Right ventricle myocardium superior (tissue), 1 donor: ENCODE measurements at places on chromosomes 4 and X.

GRCh38 chrX:9465380-9466123, 694 bp downstream of the TBL1X start:
- peak; percentile 49 for DNase-seq

DNA sequence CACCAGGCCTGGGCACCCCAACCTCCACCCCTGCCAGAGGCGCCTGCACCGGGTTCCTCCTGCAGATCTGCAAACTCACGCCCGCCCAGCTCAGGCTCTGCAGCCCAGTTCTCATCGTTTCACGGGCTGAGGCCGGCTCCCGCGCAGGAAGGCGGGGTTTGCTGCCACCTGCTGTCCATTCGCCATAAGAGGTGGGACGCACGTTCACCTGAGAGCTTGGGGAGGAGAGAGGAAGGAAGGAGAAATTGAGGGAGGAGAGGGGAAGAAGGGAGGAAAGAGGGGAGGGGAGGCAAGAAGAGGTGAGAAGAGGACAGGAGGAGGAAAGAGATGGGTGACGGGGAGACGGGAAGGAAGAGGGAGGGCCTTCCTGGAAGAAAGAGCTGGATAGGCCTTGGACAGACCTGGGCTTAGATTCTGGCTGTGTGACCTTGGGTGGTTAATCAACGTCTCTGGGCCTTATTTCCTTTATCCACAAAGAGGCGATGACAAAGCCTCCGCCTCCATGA, 114.5 kb downstream of the ADRA2C start:
- peak; percentile 78 for DNase-seq

GRCh38 chrX:49176421-49177326, 5.0 kb downstream of the PLP2 start:
- DNase-seq: peak; percentile 57

DNA sequence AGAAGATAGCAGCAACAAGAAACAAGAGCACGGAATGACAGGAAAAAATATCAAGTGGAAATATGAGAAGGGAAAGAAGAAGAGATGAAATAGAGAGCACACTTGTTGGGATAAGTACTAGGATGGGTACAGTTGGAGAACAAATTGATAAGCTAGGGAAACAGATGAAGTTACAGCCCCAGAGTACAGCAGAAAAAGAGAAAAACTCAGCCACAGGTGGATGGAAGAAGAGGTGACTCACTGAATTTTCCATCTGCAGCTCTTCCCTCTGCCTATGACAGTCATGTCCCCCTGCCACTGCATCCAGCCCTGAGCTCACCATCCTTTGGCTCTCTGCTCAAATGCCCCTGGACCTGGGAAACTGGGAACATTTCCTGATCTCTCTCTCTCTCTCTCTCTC, 209.0 kb downstream of the BCOR start:
- DNase-seq: no peak

DNA sequence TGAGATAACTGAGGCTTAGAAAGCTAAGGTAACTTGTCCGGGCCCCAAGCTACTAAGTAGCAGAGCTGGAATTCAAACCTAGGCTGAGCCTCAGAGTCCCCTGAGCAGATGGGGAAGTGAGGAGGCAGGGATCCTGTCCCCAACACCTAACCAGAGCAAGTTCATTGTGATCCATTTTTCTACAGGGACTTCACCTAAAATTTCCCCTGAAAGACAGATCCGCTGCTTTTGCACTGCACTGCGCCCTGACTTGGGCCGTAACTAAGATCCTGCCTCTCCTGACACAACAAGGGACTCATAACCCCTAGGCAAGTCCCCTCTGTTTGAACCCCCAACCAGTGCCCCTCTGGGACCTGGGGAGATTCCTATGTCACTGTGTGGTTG, 25.6 kb upstream of the MTM1 start:
- DNase-seq: no peak

GRCh38 chrX:20383477-20383876, 116.8 kb upstream of the RPS6KA3 start:
- DNase-seq: no peak

DNA sequence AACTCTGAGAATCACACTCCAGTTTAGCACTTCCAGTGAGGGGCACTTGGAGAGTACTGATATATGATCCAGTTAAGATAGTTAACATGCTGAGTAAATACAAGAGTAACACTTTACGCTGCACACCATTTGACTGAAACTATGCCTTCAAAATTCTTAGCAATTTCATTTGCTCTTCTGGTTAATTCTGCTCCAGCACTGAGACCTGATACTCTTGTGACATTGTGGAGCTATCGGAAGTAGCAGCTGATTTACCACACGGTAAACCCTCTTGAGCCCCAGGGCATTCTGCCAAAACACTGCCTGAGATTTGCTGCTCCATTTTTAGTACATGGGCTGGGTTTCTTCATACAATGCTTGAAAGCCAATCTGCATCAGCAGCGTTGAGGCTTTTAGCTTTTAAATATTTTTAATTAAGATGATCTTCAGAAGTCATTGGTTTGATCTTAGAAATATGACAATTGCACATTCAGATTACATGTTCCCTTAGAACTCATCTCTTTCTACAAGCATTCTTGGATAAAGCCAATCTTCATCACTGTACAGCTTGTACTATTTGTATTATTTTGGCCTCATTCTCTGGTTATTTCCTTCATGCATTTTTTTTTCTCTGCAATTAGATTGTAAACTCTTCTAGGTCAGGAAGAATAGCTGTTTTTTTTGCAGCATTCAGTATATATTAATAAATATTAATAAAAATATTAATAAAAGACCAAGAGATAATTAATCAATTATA, 67.8 kb upstream of the ETNPPL start:
- DNase-seq: peak; percentile 72

- no peak for DNase-seq
Measured at GRCh38 chr4:165994701-165995100, 121.7 kb downstream of the TLL1 start.

- no peak for DNase-seq
Measured at GRCh38 chrX:17608888-17609287, 128.4 kb upstream of the SCML1 start.

DNA sequence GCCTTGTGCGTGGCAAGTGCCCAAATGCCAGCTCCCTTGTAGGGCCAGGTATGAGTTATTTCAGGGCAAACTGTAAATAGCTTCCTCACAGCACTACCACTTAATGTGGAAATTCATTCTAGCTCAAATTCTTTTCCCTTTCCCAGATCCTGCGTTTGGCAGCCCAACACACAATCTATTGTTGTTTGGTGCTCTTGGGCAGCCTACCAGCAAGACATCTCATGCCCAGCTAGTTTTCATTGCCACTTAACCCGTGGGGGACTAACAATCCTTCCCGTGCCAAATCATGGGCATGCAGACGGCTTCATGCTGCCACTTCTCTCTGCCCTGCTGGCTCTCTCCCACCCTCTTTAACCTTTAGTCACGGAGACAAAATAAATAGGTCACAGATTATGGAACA, 454.2 kb downstream of the GRIA2 start:
- DNase-seq: no peak

- no peak for DNase-seq
Measured at GRCh38 chrX:41722816-41723618, 964 bp upstream of the GPR82 start.

DNA sequence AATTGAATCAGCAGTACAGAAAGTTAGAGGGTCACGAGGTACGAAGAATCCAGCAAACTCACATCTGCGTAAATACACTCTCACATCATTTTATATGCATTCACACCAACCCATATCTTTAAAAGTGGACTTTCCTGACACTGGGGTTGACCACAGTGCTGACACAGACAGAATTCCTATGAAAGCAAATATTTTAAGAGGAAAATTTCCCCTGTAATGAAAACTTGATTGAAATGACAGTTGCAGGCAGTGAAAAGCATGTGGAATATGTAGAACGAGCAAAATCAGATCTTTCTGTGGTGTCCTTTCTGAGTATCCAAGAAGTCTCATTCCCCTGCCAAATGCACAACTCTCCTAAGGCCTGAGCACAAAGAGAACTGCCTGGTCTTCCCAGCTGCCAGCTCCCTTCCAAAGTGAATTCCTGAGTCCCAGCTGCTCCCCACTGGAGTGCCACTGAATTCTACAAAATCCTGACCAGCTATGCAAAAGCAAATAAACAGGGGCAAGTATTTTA, 50.5 kb upstream of the FAM9C start:
- DNase-seq: no peak

GRCh38 chr4:165115301-165115700, 2.6 kb upstream of the TMEM192 start:
- DNase-seq: no peak

- DNase-seq: no peak
Measured at GRCh38 chr4:41590591-41590990, 52.6 kb downstream of the LIMCH1 start.

GRCh38 chrX:39969099-39969818, 128.5 kb downstream of the BCOR start:
- no peak for DNase-seq

DNA sequence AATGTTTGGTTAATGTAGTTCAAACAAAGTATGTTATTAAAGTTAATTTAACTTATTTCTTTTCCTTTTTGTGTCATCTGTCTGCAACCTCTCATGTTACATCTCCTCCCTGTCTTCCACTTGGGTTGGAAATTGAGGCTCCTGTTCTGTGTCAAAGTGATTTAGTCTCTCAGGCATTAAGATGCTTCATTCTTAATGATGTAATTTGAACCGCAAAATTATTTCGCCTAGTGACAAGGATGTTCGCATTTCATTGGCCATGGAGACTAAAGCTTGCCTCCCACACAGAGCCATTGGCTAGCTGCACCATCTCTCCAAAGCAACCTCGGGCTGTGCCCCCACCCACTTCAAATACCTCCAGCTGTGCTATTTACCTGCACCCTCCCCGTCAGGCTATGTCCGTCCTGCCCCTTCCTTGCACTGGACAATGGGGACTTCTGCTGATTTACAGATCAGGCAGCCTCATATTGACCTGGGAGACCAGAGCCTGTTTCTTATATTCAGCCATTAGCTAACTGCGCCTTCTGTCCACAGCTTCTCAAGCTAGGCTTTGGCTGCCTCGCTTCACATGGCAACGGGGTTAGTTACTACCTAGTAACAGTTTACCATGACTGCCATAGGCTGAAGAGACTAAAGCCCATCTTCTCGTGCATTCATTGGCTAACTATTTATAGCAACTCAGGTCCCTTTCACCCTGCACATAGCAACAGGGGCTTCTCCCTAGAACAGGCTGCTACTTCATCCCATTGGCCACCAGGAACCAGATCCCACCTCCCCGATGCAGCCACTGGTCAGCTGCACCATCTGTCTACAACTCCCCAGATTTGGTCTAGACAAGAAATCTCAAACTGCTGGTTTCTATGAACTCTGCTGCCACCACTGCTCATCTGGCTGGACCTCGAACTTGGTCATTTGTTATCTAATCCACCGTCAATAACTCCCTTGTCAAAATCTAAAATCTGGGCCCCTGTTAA, 8.6 kb upstream of the ZNF157 start:
- peak; percentile 81 for DNase-seq

GRCh38 chr4:55546756-55547465, at the start of gene CLOCK:
TSS of gene CLOCK (minus strand) at chr4:55546909. CDS start at chr4:55482785, 64,124 bp downstream.
- DNase-seq: peak; percentile 93

DNA sequence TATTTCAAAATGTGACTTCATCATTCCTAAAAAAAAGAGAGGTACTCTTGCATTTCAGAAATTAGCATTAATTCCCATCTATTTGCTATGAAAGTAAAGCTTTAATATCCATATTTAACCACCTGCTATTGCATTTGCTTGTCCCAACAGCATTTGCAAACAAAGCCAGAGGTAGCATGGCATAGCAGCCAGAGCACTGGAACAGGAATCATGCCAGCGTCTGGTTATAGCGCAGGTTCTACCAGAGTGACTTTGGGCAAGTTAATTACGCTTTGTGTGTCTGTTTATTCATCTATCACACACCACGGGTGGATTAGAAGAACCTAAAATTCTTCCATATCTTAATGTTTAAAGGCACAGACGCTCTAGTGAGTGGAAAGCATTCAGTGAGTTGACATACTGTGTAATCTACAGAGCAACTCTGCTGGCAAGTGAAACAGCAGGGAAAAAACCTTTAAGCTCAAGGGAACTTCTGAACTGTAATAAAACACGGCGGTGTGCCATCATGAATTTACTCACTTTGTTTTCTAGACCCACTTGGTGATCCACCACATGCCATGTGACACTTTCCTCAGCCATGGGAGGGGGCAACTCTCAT, 76.6 kb upstream of the QRFPR start:
- DNase-seq: no peak

DNA sequence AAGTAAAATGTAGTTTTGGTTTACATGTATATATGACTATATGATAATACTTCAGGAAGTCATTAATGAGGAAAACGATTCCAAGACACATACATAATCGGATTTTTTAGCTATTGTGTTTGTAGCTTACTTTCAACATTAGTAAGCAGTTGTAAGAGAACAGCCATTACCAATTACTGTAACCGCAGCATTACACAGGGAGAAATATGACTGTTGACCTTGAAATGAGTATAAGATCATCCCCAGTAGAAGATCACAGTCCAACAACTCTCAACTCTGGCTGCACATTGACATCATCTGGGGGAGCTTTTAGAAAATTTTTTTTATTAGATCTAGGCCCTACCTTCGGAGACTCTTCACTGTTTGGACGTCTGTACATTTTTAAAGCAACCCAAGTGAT, 762.0 kb upstream of the MAGEB2 start:
- DNase-seq: no peak

- no peak for DNase-seq
Measured at GRCh38 chr4:157165935-157166610, 54.5 kb upstream of the GRIA2 start.

DNA sequence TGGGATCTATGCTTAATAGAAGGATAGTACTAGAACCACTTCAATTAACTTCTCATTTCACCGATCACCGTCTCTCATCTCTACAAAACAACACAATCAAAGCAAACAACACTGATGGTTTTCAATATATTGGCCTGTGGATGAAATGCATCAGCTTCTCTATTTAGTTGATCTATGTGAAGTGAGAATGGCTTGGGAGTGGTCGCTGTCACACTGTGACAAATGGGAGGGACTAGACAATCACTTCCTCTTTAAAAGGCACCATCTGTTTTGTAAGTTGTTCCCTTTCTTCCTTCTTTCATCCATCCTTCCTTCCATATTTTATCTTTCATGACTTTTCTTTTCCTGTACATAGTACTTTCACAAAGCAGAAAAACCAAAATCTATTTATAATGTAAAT, 23.9 kb upstream of the NWD2 start:
- DNase-seq: no peak

GRCh38 chr4:153623491-153623890, 60.6 kb upstream of the TLR2 start:
- no peak for DNase-seq

GRCh38 chr4:149549911-149550310, 265.7 kb downstream of the IQCM start:
- DNase-seq: no peak

DNA sequence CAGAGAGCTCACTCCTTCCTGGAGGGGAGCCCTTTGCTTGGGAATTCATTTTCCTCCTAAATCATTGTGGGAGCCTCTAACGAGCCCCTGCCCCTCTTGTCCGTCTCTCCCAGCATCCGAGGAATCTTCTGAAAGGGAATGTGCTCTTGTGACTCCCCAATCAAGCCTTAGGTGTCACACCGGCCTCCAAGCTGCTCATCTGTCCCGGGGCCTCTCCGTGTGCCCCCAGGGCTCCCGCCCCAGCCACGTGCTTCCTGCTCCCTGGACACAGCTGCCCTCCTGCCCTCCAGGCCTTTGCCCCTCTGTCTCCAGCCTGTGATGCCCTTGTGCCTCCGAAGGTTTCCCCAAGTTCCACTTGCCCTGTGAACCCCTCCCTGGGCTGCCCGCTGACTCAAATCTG, 239.8 kb downstream of the AFAP1 start:
- no peak for DNase-seq
